ENCODE measurements at places on chromosomes 5 and 9.

DNA sequence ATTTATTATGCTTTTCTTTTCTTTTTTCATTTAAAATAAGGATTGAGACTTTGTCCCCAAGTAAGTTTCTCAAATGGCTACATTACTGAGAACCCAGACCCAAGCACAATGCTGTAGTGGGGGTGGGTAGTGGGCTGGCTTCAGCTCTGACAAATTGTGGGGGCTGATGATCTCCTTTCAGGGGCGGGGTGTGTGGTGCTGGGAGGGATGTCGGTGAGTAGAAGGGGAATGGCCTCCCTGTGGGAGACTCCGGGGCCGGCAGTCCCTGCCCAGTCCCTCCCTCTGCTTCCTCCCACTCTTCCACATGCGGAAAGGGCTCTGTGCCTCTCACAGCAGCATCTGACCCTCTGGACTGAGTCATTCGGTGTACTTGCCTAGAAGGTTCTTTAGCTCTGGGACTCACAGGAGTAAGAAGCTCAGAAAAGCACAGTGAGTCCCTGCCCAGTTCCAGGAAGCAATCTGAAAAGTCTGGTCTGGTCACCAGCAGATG, 14.3 kb downstream of the CD180 start:
- DNase-seq = peak; percentile 89

DNA sequence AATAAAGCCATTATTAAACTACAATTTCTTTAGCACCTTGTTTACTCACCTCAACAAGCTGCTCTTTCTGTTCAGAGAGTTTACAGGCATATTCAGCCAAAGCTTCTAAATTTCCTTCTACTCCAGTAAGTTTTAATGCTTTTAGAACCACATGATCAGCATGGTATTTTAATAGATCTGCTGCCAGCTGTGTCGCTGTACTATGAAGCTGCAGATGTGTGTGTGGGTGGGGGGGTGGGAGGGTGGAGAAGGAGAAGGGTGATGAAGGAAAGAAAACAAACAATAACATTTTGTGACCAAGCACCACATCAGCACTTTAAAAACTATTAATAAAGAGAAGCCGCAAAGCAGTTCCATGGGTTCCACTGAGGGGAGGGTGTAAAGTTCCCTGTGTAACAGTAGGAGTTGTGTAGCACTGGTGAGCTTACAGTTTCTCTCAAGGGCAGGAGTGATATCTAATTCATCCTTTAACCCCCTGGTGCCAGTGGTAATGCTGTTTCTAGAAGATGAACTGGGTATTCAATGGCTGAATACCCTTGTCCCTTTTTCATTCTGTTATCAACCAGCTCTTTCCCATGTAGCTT, 38.5 kb downstream of the ABITRAM start:
- peak; percentile 31 for DNase-seq

- DNase-seq = no peak
Observed at GRCh38 chr9:123356851-123357742, 1.1 kb downstream of the CRB2 start.

GRCh38 chr9:69748304-69748703, 11.5 kb downstream of the PTAR1 start:
- DNase-seq = no peak

GRCh38 chr5:119358901-119359603, 3.2 kb downstream of the TNFAIP8 start:
- DNase-seq = no peak

GRCh38 chr5:107930891-107931290, 260.2 kb upstream of the EFNA5 start:
- DNase-seq = no peak

DNA sequence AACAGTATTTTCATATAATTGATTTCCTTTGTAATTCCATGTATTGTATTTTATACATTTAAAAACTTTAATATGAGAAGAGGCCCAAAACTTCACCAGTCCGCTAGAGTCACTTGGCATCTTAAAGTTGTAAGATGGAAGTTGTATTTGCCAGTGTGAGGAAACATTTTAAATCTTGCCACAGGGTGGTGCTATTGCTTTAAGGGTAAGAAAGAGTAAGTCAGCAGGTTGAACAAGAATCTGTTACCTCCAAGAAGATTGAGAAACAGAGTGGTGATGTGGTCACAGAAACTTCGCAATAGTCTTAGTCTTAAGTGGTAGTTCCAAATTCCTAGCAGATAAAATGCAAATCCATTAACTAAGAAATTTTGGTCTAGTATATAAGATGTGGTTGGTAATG, 39.8 kb upstream of the RANBP6 start:
- peak; percentile 91 for DNase-seq

GRCh38 chr5:76849419-76850291, at the start of gene S100Z:
Gene S100Z, plus strand, starts transcription at chr5:76850014. Its CDS starts 25,346 bp downstream, at chr5:76875360.
- DNase-seq = no peak

GRCh38 chr5:129945028-129945427, 40.8 kb downstream of the CHSY3 start:
- DNase-seq = no peak

- no peak for DNase-seq
Observed at GRCh38 chr5:24817966-24818365, 173.2 kb upstream of the CDH10 start.

GRCh38 chr9:77856615-77857014, 175.0 kb downstream of the GNAQ start:
- peak; percentile 47 for DNase-seq

GRCh38 chr5:90161414-90161813, 248.1 kb downstream of the CETN3 start:
- no peak for DNase-seq

GRCh38 chr5:132480042-132480441, 10.5 kb downstream of the IRF1 start:
- DNase-seq = no peak

- DNase-seq = no peak
Observed at GRCh38 chr9:126532951-126533925, 80.5 kb upstream of the LMX1B start.

DNA sequence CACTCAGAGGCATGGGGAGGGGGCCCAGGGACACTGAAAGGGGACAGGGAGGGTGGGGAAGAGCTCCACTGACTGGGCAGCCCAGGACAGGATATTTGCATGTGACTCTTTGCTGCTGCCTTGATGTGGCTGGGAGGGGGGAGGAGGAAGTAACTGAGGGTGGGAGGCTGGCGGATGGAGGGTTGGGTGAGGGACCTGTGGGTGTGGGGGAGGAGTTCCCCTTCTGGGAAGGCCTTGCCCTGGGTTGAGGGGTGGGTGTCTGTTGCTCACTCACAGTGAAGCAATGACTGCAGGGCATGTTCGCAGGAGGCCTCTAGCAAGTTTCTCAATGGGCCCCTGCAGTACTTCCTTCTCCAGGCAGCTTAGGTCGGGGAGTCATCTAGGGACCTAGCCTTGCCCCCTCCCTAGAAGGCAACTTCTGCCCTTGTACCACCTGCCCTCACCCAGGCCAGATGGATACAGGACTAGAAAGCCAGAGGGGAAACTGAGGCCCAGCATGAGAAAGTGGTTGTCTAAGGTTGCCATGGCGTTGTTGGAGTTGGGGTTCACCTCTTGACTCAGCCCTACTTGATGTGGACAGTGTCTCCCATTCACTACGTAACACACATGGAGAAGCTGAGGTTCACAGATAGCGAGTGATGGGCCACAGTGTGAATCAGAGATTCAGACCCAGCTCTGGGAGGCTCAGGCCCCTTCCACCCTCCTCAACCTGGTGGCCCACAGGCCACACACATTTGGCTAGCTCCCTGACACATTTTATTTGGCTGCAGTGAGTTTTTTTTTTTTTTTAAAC, 3.0 kb downstream of the GRK6 start:
- DNase-seq = no peak

- peak; percentile 55 for DNase-seq
Observed at GRCh38 chr9:95313010-95313498, 4.5 kb downstream of the FANCC start.

GRCh38 chr9:112853882-112854585, 36.6 kb downstream of the SLC46A2 start:
- no peak for DNase-seq

DNA sequence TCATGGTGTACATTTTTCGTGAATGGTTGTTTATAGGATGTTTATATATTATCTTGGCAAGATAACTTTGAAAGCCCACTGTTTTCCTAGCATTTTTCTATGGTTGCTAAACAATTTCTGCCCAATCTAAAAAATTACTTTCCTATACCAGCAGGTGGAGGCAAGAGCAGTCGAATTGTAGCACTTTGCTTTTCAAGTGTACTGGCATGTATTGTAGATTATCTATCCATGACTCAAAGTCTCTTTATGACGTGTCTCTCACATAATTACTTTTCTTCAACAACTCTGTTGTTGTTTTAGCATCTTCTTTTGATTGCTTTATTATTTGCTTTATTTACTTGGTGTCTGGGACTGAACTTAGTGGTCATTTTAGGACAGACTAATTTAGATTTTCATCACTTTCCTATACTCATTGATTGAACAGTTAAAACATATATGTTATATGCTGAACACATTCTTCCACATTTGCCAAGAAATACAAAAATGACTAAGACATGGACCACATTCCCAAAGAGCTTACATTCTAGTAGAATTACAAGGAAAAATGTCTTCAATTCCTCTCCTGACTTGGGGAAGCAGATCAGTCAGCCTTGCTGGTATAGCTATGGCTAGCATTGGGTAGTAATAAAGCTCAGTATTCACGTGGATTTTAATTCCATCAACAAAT, 20.7 kb downstream of the NLN start:
- DNase-seq = peak; percentile 91

GRCh38 chr9:135281791-135282737, 194.6 kb downstream of the OLFM1 start:
- DNase-seq = no peak

GRCh38 chr5:172315587-172316493, 32.3 kb upstream of the UBTD2 start:
- DNase-seq = no peak

Measured in IMR-90 (cell line).